ENCODE measurements at places on chromosomes 13 and 19.

- DNase-seq: no peak
Measured at GRCh38 chr13:50548586-50548985, 294.9 kb downstream of the DLEU7 start.

GRCh38 chr13:94795292-94795691 is 82.9 kb upstream of the SOX21 start:
- no peak for DNase-seq

- no peak for DNase-seq
Measured at GRCh38 chr19:51944798-51945552, 17.7 kb downstream of the ZNF613 start.

DNA sequence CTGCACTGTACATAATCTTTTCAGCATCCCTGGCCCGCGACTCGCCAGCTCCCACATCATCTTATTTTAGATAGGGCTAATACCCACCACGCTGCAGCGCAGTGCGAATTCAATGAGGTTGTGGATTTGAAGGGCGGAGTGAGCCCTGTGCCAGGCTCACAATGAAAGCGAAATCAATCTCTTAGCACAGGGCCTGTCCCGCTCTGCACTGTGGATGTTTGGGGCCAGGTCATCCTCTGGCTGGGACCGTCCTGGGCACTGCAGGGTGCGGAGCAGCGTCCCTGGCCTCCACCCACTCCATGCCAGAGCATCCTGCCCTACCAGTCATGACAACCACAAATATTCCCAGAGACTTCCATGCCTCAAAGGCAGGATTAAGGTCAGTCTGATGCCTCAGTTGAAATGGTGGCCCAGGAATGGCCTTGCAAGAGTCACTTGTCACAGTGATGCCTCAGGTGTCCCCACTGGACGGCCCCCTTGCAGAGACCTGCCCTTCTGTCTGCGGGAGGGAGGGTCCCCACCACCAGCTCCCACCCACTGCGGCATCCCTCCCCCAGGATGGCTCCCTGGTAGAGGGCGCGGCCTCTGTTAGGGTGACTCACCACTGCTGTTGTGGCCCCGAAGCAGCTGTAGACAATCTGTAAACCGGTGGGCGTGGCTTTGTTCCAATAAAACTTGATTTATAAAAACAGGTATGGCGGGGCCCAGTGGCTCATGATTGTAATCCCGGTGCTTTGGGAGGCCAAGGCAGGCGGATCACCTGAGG is 5.6 kb downstream of the UHRF1 start:
- DNase-seq: no peak

- DNase-seq: no peak
Measured at GRCh38 chr19:47991191-47991808, 670 bp downstream of the BSPH1 start.

DNA sequence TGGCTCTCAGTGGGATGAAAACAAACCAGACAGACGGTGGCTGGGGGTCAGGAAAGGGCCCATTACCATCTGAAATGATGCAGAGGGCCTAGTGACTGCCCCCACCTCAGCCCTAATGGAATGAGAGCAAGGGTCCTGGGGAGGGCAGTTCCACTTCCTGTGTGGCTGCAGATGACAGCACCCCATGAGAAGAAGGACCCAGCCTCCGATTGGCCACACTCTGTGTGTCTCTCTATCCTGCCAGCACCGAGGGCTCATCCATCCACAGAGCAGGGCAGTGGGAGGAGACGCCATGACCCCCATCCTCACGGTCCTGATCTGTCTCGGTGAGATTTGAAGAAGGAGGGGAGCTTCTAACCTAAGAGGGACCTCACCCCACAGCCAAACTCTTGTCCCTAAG is 498 bp downstream of the LILRB1 start:
- no peak for DNase-seq

GRCh38 chr13:25906191-25906661 is 145.6 kb downstream of the SHISA2 start:
- DNase-seq: no peak

GRCh38 chr19:41861846-41862245 is 1.8 kb downstream of the RPS19 start:
- no peak for DNase-seq

DNA sequence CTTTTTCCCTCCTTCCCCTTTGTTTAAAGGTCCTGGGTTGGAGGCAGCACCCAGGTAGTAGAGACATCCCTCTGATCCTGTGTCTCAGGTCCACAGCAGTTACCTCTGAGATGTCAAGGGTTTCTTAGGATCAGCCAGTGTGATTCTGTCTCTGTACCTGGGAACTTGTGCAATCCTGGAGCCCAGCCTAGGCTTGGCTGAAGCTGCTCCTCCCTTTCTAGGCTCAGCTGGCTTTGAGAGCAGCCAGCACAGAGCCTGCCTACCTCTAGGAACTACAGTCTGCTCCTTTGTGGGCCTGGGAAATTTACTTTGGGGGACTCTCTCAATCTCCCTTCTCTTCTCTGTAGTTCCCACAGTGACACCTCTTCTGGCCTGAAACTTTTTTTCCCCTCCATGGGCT is 171.6 kb downstream of the MTUS2 start:
- DNase-seq: no peak

- DNase-seq: no peak
Measured at GRCh38 chr13:76725211-76725610, 161.0 kb downstream of the KCTD12 start.

- no peak for DNase-seq
Measured at GRCh38 chr13:80262051-80262695, 78.8 kb downstream of the SPRY2 start.

DNA sequence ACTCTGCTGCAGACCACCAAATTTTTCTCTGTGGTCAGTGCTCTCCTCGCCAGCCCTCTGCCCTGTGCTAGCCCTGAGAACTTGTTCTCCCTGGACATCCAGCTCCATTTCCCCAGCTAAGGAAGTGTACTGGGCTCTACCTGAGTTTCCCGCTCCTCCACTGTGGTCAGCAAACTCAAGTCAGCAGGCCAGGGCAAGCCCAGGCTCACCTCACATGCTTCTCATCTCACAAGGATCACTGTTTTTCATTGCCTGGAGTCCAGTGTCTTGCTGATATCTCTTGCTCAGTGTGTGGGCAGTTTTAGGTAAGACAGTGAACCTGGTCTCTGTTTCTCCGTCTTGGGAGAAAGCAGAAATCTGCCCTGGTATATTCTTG is 201.4 kb downstream of the FOXO1 start:
- DNase-seq: no peak

DNA sequence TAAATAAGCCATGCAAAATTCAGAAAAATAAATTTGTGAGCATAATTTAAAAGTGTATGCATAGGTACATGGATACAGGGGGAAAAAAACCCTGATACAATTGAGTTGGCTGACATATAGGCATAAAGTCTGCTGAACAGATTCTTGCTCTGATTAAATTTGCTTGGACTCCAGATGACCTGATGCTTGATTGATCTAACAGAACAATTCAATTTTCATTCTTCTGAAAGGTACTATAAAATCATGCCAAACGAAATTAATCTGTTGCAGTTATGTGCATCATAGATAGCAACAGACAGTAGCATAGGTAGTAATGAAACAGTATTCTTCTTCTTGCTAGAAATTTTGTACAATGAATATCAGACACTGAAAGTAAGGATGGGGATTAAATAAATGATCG is 578.2 kb upstream of the SLITRK6 start:
- DNase-seq: no peak

GRCh38 chr13:48804821-48805601 is 151.3 kb downstream of the CYSLTR2 start:
- no peak for DNase-seq
